ENCODE measurements at places on chromosomes 11 and 22. TPM values are rescaled to one million over a fixed set of nuclear protein-coding genes. Genes with fewer than 3 reads are reported as not detected.

The LMO1 gene
- not detected for total RNA-seq

The DKK3 gene
- 263 TPM for total RNA-seq

The FOLH1 gene
- not detected for total RNA-seq

The P2RX6 gene
- 51.2 TPM for total RNA-seq

The GRM5 gene
- total RNA-seq: not detected

The DMC1 gene
- total RNA-seq: 20.8 TPM

The CHRNA10 gene
- 0.51 TPM for total RNA-seq

The RAPSN gene
- total RNA-seq: 159 TPM

The OR5P2 gene
- total RNA-seq: not detected

Measured in LHCN-M2 (cell line).